ENCODE measurements at places on chromosomes 12 and 14.

GRCh38 chr12:53086361-53086760 is 7.2 kb upstream of the SPRYD3 start:
- no peak for DNase-seq

- DNase-seq = no peak
Measured at GRCh38 chr14:75854111-75854799, 127.5 kb downstream of the TGFB3 start.

GRCh38 chr14:57382283-57382682 is 8.1 kb upstream of the NAA30 start:
- DNase-seq = no peak

DNA sequence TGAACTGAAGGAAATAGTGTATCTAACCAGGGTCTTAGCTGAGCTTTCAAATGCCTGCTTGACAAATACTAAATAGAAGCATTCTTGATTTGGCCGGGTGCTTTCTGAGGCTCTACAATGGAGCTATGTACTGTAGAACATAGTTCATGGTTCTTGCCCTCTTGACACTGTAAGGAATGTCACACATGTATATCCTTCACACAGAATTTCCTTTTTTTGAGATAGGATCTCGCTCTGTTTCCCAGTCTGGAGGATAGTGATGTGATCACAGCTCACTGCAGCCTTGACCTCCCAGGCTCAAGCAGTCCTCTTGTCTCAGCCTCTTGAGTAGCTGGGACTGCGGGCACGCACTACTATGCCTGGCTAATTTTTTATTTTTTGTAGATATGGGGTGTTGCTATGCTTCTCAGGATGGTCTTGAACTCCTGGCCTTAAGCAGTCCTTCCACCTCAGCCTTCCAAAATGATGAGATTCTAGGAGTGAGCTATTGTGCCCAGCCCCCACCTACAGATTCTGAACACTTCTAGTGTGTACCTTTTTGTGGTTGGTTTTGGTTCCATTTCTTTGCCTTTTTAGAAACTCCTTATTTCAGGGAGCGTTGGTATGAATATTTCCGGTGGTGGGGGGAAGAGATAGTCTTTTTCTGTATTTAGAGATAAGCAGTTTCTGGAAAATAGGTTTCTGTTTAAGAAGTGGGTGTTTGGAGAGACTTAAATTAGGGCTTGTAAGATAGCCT is 4.2 kb downstream of the MLXIP start:
- DNase-seq = no peak

DNA sequence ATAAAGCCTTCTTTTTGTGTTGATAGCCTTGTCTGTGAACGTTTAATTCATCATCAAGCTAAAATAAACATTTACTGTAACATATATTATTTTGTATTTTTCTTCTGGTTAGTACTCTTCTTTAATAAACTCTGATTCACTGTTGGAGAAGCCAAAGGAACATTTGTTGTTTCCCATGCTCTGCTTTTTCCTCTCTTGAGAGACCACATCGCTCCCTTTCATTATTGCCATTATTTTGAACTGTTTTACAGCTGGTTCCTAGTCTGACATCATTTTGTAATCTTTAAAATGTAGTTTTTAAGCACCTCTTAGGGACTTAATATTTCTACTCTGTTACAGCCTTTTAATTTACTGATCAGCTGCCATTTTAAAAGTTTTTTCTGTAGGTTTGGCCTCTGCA is 301.8 kb downstream of the NPAS3 start:
- no peak for DNase-seq

DNA sequence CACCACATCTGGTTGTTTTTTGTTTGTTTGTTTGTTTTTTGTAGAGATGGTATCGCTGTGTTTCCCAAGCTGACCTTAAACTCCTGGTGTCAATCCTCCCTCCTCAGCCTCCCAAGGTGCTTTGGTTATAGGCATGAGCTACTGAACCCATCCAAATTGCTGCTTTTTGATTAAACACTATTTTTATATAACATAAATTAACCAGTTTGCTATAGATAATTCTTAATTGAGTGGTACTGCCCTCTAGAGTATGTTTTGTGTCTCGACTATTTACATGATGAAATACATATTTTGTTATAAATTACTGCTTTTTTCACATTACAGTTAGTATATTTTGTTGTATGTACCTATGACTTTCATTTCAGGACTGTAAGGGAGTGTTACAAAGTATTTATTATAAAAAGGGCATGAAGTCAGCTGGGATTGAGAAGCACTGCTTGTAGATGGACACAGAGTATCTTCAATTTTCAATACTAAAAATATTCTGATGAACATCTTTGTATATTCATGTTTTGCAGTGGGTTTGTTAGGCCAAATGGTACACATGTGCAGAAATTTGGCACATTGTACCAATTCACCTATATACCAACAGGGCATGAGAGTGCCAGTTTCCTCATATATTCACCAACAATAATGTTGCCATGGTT is 14.9 kb upstream of the SCAF11 start:
- DNase-seq = no peak

DNA sequence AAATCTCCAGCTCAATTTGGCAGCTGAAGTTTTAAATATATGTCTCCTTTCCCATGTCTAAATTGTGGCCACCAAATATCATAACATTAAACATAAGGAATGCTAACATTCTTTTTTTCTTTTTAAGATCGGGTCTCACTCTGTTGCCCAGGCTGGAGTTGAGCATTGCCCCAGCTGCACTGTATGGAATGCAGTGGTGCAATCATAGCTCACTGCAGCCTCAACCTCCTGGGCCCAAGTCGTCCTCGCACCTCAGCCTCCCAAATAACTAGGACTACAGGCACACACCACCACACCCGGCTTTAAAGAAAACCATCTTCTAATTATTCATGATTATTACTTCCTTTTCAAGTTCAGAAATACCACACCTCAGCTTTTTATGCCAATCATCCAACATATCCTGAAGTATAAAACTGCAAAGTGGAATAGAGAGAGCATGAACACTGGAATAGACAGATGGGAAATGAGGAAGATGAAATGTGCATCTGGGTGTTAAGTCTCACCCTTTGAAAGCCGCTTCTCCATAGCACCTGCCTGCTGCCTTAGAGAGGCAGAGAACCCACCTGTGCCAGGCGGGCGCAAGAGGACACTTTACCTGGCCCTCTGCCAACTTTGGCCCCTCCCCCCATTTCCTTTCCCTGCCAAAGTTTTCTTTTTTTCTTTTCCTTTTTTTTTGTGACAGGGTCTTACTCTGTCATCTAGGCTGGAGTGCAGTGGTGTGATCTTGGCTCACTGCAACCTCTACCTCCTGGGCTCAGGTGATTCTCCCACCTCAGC is 2.8 kb upstream of the EML1 start:
- DNase-seq = no peak

DNA sequence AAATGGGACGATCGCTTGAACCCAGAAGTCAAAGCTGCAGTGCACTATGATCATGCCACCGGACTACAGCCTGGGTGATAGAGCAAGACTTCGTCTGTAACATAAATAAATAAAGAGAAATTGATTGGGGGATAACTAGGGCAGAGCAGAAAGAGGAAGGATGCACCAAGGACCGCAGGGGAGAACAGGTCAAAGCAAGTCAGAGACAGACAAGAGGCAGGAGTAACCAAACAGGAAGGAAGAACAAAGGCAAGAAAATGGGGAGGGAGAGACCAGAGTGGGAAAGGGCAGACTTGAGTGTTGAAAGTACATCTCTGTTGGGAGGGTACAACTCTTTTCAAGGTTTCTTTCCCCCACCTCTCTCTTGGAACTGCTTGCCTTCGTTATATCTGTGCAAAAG is 50.8 kb upstream of the ELK3 start:
- DNase-seq = no peak

GRCh38 chr14:47422191-47422590 is 253.2 kb downstream of the MDGA2 start:
- no peak for DNase-seq

DNA sequence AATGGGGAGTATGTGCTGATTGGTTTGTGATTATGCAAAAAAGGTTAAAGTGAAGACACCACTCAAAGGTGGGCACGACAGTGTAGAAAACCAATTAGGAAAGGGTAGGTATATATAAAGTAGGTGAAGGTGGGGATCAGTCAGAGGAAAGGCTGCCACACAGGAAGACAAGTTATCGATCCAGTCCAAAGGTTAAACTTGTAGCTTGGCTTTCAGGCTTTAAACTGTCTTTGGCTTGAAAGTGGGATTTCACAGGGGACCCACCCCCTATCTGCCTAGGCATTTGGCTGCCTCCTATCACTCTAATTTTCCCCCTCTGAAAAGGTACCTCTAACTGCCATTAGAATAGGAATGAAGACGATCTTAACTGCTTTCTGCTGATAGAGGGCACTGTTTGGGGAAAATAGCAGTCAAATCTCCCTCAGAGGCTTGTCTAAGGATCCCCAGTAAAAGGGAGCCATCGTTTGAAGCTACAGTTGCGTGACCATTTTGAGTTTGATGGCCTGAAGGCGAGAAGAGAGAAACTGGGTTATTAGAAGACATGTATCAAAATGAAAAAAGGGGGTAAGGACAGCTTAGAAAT is 250.2 kb downstream of the GPHN start:
- no peak for DNase-seq

DNA sequence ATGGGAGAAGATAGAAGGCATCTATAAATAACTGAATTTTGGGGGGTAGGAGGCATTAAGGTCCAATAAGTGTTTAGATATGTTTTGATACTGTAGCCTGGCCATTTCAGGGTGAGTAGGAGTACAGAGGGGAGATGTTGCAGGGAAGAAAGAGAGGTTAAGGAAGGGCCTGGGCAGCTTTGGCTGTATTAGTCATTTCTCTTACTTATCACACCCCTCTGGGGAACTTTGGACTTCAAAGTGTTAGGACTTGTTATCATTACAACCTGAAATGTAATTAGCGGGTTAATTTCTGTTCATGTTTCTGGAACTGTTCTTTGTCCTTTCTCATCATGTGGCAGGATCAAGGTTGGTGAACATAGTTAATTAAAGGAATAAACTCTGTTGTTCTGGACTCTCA is 40.3 kb downstream of the SUSD6 start:
- peak; percentile 95 for DNase-seq

GRCh38 chr12:56119361-56119796 is 1.3 kb downstream of the ZC3H10 start:
- peak; percentile 87 for DNase-seq

- peak; percentile 9 for DNase-seq
Measured at GRCh38 chr12:47591361-47591791, 114.5 kb downstream of the RPAP3 start.

DNA sequence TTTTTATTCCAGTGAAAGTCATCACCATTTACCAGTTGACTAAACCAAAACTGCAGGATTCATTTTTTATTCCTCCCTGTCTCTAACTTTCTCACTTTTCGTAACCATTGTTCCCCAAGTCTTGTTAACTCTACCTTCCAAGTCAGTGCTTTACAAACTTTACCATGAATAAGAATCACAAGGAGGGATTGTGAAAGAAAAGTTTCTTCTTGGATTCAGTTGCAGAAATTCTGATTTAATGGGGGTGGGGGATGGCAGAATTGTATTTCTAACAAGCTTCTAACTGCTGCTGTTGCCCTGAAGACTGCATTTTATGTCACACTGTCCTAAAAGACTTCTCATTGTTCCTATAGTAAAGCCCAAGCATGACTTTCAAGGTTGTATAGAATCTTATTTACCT is 5.0 kb upstream of the RAB21 start:
- no peak for DNase-seq

- DNase-seq = no peak
Measured at GRCh38 chr12:750366-751191, 1.8 kb upstream of the WNK1 start.

DNA sequence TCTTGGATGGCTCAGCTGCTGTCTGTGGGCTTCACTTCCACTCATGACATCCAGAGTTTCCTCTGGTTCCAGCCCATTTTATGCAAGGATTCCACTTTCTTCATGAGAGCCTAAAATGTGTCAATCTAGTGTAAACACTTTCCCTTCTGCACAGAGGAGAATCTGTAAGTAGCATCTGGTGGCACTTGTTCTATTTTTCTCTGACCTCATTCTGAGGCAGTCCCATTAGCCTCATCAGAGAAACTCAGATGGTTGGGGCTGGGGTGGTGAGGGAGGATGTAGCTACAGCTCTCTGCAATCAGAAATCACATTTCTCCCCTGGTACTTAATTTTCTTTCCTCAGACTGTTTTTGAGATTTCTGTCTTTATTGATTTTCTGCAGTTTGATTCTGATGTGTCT is 81.6 kb downstream of the PRMT8 start:
- DNase-seq = no peak

- no peak for DNase-seq
Measured at GRCh38 chr12:1859643-1860042, 39.3 kb downstream of the LRTM2 start.

- no peak for DNase-seq
Measured at GRCh38 chr14:101197595-101198397, 294.3 kb upstream of the RTL1 start.

DNA sequence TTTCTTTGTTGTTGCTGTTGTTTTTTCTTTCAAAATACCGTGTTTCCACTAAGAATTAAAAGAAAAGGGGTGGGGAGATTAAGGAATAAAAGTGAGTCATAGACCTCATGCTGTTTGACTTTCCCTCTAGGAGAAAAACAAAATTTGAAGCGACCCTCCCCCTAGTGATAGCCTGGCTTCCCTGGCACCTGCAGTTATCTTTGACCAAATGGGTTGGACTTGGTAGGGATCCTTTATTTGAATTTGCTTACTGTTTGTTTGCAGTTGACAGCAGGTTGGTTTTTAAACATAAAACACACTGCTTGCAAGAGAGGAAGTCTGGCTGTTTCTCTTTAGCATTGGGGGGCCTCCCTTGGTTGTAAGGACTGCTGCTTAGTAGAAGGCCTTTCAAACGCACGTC is 14.0 kb downstream of the OTX2 start:
- DNase-seq = no peak

All from large intestine (tissue), 12 donors.